ENCODE measurements at places on chromosomes 16 and 17.
A peak's percentile ranks its signal among the peaks of the same experiment; 100 is the strongest.

- no peak for DNase-seq
Observed at GRCh38 chr16:71893888-71894228, 1.5 kb upstream of the IST1 start.

DNA sequence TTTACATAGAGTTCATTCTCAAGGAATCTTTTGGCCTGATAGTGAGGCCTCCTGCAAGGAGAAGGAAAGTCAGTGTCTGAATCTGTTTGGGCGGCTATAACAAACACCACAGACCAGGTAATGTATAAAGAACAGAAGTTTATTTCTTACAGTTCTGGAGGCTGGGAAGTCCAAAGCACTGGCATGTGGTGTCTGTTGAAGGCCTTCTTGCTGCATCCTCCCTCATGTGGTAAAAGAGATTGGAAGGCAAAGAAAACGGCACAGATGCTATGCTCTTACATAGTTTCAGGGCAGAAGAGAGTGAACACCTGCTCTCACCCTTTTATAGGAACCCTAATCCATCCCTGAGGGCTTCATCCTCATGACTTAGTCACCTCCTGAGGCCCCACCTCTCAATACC is 31.2 kb upstream of the DNAJA2 start:
- DNase-seq: no peak

- no peak for DNase-seq
Observed at GRCh38 chr17:30520882-30521281, 43.7 kb downstream of the GOSR1 start.

DNA sequence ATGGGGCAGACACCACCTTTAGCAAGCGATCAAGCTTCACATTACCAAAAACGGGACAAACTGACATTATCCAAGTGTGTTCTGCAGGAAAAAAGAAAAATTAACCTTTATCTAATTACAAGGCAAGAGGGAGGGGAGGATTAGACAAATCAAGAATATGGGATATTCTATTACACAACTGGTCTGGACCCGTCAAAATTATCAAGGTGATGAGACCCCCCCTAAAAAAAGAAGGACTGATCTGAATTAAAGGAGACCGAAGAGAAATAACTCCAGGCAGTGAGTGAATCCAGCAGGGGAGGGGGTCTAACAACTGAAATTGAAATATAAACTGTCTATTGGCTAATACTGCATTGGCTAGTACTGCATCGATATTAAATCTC is 424 bp upstream of the NUBP1 start:
- no peak for DNase-seq

DNA sequence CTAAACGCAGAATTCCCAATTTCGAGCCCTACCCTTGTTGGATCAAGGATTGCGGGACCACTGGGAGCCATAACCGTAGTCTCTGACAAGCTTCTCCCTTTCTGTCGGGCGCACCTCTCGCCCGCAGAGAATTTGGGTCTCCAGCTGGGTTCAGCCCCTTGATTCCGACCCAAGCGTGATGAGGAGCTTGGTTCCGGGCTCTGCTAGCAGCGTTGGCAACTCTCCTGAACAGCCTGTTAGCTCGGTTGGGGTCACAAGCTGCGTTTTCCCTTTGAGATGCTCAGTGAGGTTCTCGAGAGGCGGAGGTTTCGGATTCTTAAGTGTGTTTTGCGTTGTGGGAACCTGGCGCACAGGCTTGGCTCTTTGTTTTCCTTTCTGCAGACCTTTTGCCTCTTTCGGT is 655 bp downstream of the ATXN1L start:
- DNase-seq: peak; percentile 9

DNA sequence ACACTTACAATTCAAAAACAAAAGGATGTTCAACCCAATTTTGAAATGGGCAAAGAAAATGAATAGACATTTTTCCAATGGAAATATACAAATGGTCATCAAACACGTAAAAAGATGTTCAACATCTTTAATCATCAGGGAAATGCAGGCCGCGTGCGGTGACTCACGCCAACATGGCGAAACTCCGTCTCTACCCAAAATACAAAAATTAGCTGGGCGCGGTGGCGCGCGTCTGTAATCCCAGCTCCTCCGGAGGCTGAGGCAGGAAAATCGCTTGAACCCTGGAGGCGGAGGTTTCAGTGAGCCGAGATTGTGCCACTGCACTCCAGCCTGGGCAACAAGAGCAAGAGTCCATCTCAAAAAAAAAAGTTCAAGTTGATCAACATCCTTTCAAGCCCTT is 1.8 kb upstream of the CLUAP1 start:
- DNase-seq: no peak

DNA sequence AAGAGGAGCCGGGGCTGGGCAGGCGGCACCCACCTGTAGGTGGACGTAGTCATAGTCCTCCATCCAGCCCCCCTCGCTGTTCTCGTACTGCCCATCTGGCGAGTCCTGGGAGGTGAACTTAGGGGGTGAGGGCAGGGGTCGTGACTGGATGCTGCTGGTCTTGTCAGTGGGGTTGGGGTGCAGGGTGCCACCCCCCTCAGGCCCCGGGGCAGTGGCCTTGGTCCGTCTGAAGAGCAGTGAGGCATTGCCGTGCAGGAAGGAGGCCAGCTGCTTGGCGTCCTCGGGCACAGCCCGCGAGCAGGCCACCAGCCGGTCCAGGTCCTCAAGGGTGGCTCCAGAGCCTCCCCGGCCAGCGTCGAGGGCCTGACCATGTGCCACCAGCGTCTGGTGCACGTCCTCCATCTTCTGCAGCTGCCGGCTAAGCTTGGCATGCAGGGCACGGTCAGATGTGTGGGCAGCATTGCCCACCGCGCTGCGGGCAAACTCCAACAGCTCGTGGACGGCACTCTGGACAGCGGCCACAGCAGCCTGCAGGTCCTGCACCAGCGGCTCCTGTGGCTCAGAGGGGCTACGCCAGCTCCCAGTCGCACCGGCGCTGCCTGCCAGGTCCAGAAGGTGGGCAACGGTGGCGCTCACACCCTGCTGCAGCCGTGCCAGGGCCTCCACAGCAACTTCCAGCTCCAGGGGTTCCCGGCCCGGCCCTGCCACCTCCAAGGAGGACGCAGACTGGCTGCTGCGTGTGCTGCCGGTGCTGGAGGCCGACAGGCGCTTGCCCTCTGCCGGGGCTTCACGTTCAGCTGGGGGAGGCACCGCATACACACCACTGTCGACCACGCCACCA is 16.3 kb downstream of the CTRB1 start:
- DNase-seq: no peak

GRCh38 chr16:81293909-81294802 is 20.6 kb upstream of the GAN start:
- no peak for DNase-seq

DNA sequence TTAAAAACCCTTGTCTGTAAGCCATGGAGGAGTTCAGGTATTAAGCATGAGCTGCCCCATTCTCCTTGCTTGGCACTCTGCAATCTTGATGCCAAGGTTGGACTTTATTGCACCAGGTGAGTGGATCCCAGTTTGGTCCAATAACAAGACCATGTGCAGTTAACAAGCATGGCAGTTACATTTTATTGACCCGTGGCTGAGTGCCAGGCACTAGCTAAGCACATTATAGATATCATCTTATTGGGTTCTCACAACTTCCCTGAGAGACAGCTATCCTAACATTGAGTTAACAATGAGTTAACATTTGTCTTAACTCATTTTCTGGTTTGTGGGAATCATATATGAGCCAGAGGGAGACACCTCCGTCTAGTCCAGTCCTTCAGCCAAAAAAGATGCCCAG is 21.8 kb downstream of the LYRM9 start:
- DNase-seq: no peak

GRCh38 chr16:48133455-48134211 is 22.2 kb downstream of the ABCC12 start:
- no peak for DNase-seq

- peak; percentile 32 for DNase-seq
Observed at GRCh38 chr17:8121681-8122421, 2.1 kb downstream of the HES7 start.

GRCh38 chr16:19474617-19475016 is 47.3 kb downstream of the GDE1 start:
- no peak for DNase-seq

DNA sequence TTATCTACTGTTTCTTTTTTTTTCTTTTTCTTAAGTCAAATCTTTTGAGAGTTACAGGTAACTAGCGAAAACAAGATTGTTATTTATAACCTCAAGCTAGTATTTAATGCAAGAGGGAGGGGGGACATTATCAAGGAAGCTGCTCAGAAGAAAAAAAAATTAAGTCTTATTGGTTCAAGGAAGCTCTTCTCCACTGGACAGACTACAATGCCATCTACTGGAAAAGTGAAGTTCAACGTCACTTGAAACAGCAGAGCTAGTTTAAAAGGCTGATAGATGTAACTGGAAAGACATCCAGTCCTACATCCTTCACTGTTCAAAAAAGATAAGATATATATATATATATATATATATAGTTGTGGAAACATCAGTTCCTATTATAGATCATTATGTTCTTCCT is 418.0 kb upstream of the PSMD7 start:
- peak; percentile 4 for DNase-seq

GRCh38 chr17:4229627-4230541 is 33.9 kb downstream of the ANKFY1 start:
- DNase-seq: no peak

GRCh38 chr17:41520821-41521521 is 2.3 kb upstream of the KRT15 start:
- DNase-seq: no peak

DNA sequence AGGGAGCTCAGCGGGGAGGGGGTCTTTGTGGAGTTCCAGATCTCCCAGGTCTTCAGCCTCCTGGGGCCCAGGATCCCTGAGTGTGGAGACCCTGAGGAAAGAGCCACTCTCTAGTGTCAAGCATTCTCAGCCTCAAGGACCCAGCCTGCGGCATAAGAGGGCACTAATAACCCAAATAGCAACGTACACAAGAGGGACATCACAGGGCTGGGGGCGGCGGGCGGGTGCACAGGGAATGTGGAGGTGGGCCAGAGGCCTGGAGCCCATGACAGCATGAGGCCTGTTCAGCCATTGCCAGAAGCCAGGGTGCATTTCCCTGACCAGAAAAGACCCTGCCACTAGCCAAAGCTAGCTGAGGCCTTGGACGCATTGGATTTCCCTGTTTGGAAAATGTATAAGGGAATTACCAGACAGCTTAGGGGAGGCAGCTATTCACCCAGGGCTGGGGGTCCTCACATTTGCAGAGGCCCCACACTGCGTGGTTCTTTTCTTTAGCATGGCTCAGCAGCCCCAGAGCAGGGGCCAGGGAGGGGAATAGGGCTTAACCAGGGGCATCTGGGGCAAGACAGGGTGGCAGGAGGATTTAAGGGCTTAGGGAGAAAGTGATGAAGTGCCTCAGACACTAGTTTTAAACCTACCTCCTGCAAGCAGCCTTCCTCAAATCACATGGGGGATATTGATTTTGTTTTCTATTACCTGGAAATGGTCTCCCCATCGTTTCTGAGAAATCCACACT is 13.5 kb upstream of the ALOX15B start:
- DNase-seq: no peak

- no peak for DNase-seq
Observed at GRCh38 chr16:14043278-14043677, 27.8 kb upstream of the MRTFB start.

GRCh38 chr16:8554881-8555280 is 35.4 kb downstream of the TMEM114 start:
- no peak for DNase-seq

DNA sequence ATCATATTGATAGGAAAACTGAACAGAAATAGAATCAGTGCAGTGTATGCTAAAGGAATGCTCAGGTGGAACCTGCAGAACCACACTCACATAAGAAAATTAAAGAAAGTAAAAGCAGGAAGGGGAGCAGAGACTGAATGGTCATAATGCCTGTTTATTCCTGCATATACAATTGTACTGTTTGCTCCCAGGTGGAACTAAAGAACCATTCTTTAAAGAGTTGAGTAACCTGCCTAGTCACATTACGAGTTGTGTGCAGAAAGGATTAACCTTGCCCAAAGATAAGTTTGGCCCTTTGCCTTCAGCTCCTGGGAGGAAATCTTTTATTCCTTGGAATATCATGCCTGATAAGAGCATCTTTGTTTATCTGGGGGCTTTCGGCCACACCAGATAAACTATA is 434.7 kb downstream of the KIF2B start:
- DNase-seq: no peak

DNA sequence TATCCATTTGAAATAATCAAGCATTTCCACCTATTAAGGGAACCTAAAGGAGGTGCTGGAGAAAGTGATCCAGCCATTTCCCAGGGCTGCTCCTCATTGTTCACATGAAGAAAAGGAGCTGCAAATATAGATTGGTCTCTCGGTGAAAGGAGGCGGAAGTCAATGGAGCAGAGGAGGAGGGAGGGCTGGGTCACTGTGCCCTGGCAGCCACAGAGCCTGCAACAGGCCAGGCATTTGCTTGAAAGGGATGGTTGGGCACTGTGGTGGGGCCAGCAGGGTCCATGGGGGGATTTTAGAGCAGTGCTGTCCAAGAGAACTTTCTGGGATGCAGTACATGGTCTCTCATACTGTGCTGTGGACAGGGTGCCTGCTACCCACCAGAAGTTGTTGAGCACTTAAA is 173.2 kb downstream of the CYLD start:
- no peak for DNase-seq

GRCh38 chr16:16025214-16025968 is 76.0 kb downstream of the ABCC1 start:
- DNase-seq: no peak

DNA sequence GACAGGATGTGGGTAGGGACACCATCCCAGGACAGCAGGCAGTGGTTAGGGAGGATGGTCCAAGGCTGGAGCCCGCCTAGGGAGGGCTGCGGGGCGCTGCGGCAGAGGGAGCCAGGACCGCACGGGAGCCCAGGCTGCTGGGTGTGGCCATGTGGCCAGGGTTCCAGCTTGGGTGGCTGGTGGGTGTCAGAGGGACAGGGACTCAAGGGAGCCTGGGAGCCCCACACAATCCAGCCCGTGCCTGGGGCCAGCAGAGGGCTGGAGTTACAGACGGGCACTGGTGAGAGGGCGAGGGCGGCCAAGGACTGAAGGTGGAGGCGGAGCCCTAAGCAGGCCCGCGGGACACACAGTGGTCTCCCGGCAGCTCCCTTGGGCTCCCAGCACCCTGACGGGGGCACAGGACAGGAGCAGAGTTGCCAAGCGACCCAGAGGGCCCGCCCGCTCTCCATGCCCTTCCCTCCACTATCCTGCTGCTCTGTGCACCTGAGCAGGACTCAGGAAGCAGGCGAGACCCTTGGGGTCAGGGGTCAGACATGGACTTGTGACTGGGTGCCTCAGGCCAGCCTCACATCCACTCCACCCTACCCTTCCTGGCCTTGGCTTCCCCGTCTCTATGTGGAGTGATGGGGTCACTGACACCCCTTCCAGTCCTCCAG is 7.1 kb downstream of the MRPL28 start:
- DNase-seq: no peak

GRCh38 chr17:61683466-61683865 is 92.4 kb upstream of the NACA2 start:
- DNase-seq: no peak
